PC-3 (cell line): ENCODE measurements at places on chromosomes 6 and 20.

GRCh38 chr6:3506200-3506599, 49.4 kb upstream of the SLC22A23 start:
- DNase-seq = no peak

- DNase-seq = no peak
Observed at GRCh38 chr6:33015798-33016197, 6.4 kb upstream of the HLA-DOA start.

DNA sequence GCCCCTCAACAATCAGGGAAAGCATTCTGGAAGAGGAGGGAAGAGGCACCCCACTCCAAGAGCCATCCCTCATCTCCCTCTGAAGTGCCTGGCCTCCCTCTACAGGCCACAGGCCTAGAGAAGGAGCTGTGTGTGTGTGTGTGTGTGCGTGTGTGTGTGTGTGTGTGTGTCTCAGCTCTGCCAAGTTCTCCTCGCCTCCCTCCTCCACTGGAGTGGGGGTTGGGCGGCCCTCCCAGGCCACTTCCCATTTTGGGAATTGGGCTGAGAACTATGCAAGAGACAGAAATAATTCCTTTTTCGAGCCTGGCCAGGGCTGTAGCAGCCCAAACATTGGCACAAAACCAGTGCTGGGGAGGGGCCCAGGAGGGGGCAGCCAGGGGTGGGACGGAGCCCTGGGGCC, 35.7 kb downstream of the KCNB1 start:
- no peak for DNase-seq

GRCh38 chr6:28807682-28808280, 116.0 kb downstream of the TRIM27 start:
- DNase-seq = peak; percentile 75

GRCh38 chr6:101397199-101397598, 3.7 kb downstream of the GRIK2 start:
- DNase-seq = peak; percentile 29

GRCh38 chr6:72784071-72784470, 162.2 kb downstream of the KCNQ5 start:
- DNase-seq = no peak

GRCh38 chr6:105680131-105680530, 277.2 kb upstream of the PREP start:
- peak; percentile 28 for DNase-seq

DNA sequence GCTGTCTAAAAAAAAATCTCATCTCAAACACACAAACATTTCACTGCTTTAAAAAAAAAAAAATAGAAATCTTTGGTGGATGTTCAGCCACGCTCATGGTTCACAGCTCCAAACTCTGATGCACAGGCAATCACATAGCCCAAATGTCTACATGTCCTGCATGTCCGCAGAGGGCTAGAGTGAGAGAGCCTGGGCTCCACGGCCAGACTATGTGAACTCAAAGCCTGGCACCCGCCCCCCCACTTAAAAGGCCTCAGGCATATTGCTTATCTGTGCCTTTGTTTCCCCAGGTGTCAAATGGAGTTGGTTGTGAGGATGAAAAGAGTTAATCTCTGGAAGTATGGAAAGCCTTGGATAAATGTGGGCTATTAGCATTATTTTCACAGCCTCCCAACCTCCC, 10.5 kb upstream of the PTGIS start:
- DNase-seq = no peak

GRCh38 chr6:106316375-106316766, 9.2 kb downstream of the ATG5 start:
- no peak for DNase-seq
